Sigmoid colon (tissue), 7 donors: ENCODE measurements at places on chromosomes 13 and 19. TPM values are rescaled to one million over a fixed set of nuclear protein-coding genes. Genes with fewer than 3 reads are reported as not detected.

DNA sequence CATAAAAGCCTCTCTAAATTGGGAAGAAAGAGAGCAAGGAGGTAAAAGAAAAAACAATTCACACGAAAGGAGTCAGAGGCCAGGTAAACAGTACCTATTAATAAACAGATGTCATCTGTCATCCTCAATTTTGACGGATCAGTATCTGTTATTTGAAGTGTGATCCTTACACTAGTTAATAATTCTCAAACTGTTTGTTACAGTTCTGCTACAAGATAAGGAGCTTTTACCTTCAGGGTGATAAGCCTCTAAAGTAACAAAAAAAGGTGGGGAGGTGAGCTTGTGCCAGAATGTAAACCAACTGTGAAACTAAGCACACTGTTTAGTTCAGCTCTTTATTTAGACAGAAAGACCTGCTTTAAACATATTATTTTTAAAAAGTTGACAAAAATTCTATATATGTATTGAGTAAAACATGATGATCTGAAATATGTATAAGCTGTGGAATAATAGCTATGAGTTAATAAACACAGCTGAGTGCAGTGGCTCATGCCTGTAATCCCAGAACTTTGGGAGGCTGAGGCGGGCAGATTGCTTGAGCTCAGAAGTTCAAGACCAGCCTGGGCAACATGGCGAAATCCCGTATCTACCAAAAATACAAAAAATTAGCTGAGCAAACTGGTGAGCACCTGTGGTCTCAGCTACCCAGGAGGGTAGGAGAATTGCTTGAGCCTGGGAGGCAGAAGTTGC is 48.4 kb upstream of the EBPL start:
- no peaks in the 10 kb centered on the region for H3K27me3 ChIP-seq
- no peaks in the 10 kb centered on the region for H3K36me3 ChIP-seq
- H3K4me1 ChIP-seq, result no peaks in the 10 kb centered on the region
- H3K27ac ChIP-seq, result no peak overlapping the region

DNA sequence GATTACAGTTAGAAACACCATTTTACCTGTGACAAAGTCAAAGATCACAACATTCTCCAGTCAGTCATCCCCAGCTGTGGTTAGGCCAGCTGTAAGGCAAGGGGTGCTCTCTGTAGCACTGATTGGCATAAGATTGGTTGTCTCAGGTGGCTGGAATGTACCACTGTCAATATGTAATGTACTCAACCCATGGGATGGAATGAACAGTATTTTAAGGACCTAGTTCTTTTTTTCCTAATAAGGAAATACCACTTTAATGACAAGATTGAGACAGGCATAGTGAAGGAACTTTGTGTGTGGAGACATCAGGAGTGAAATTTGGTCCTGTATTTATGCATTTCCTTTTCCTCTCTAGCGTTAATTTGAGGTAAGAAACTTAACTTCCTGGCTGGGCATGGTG is 310.7 kb downstream of the ITGBL1 start:
- no peaks in the 10 kb centered on the region for H3K36me3 ChIP-seq
- no peaks in the 10 kb centered on the region for H3K27me3 ChIP-seq
- H3K4me1 ChIP-seq, result no peaks in the 10 kb centered on the region
- DNase-seq, result no peak
- no peak overlapping the region for H3K4me3 ChIP-seq
- H3K27ac ChIP-seq, result no peak overlapping the region

GRCh38 chr13:113415825-113416224 is 37.5 kb downstream of the ADPRHL1 start:
- H3K36me3 ChIP-seq, result no peaks in the 10 kb centered on the region
- H3K4me1 ChIP-seq, result no peaks in the 10 kb centered on the region
- H3K27ac ChIP-seq, result no peak overlapping the region
- no peak overlapping the region for H3K4me3 ChIP-seq
- DNase-seq, result no peak
- H3K27me3 ChIP-seq, result no peaks in the 10 kb centered on the region

DNA sequence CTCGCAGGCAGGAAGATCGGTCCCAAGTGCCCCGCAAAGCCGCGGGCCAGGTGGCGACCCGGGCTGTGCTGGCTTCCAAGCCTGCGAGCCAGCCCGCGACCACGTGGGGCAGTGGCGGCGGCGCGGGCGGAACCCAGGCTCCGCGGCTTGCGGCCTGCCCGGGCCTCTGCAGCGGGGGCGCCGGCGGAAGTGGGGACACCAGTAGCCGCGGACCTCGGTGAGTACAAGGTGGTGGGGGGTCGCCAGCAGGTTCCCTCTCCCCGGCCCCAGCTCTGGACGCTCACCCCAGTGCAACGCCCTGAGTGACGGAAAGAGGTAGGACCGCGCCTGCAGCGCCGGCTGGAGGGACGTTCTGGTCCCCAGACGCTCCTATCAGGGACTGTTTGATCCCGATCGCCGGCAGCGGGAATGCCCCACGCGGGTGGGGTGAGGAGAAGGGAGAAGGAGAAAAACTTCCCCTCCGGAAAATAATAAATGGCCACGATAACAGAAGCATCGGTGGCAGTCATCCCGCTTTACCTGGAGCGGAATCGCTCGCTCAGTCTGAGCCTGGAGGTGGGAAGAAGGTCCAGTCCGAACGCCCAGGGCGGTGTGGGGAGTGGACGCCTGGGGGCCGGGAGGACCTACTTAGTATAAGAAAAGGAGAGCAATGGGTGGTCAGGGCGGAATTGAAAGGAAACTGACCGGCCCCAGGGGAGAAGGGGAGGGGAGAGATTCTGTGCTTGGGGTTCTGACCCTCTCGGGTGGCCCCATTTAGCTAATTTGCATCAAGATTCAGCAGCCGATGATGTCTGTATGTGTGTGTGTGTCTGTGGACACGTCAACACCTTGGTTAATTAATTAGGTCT is at the start of gene GEMIN7:
Gene GEMIN7 (plus strand): TSS at position 198 of the 848 bp plus-strand sequence. CDS start 10,855 bp downstream, outside the sequence.
- H3K4me3 ChIP-seq, result peak within 1 kb of the TSS; percentile 85
- H3K36me3 ChIP-seq, result peaks cover 16% of the 10 kb centered on the region
- H3K4me1 ChIP-seq, result peaks cover 32% of the 10 kb centered on the region
- no peaks in the 10 kb centered on the region for H3K27me3 ChIP-seq

DNA sequence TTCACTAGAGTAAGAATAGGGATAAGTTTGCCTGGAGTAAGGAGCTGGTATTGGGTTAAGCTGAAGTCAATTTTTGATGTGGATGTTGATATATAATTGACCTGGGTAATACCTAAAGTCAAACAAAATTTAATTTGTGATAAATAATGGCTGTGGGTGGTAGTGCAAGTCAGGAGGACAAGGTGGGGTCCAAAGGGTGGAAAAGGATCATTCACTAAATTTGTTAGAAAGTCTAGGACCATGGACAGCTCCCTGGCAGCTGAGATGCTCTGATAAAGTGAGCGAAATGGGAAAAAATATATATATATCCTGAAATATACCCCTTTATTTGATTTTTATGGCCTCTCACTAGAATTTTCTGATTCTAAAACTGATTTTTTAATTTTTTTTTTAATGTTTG is 463.5 kb downstream of the GPC6 start:
- H3K27me3 ChIP-seq, result no peaks in the 10 kb centered on the region
- no peak overlapping the region for H3K4me3 ChIP-seq

- H3K27ac ChIP-seq, result no peak overlapping the region
- H3K36me3 ChIP-seq, result no peaks in the 10 kb centered on the region
- no peaks in the 10 kb centered on the region for H3K27me3 ChIP-seq
- H3K4me3 ChIP-seq, result no peak overlapping the region
- no peaks in the 10 kb centered on the region for H3K4me1 ChIP-seq
Observed at GRCh38 chr19:15154002-15154612, 46.7 kb downstream of the NOTCH3 start.

DNA sequence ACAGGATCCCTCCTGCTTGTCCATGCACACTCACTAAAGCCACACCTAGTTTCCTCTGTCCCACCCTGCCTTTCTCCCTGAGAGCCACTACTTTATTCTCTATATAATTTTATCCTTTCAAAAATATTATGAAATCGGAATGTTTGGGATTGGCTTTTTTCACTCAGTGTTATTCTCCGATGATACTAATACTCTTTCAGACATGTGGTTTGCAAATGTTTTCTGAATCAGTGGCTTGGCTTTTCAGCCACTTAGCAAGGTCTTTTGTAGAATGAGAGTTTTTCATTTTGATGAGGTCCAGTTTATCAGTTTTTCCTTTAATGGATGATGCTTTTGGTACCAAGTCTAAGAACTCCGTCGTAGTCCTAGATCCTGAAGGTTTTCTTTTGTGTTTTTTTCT is 11.6 kb downstream of the SPATA13 start:
- H3K4me3 ChIP-seq, result no peak overlapping the region
- no peak overlapping the region for H3K27ac ChIP-seq
- no peak for DNase-seq
- peaks cover 29% of the 10 kb centered on the region for H3K4me1 ChIP-seq
- no peaks in the 10 kb centered on the region for H3K27me3 ChIP-seq

DNA sequence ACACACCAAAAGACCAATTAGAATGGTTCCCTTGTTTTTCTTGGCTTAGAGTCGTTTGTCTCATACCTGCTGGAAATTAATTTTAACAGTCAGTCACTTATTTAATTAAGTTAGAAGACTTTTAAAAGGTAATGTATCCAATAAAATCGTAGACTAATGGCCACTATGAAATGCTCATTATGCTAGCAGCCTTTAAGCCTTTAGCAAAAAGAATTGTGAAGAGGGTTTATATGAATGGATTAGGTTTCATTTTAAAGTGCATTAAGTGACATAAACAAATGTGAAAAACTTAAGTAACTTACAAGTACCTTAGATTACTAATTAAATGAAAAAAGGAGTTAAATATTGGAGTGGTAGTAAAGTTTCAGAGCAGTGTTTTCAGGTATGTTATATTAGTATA is 139.6 kb downstream of the RXFP2 start:
- no peaks in the 10 kb centered on the region for H3K27me3 ChIP-seq
- no peaks in the 10 kb centered on the region for H3K4me1 ChIP-seq
- DNase-seq, result no peak
- no peak overlapping the region for H3K4me3 ChIP-seq
- no peaks in the 10 kb centered on the region for H3K36me3 ChIP-seq
- H3K27ac ChIP-seq, result no peak overlapping the region

- H3K36me3 ChIP-seq, result no peaks in the 10 kb centered on the region
- H3K27ac ChIP-seq, result no peak overlapping the region
- no peak overlapping the region for H3K4me3 ChIP-seq
- H3K27me3 ChIP-seq, result no peaks in the 10 kb centered on the region
- no peak for DNase-seq
- H3K4me1 ChIP-seq, result no peaks in the 10 kb centered on the region
Observed at GRCh38 chr13:44506719-44507118, 69.4 kb downstream of the TSC22D1 start.

DNA sequence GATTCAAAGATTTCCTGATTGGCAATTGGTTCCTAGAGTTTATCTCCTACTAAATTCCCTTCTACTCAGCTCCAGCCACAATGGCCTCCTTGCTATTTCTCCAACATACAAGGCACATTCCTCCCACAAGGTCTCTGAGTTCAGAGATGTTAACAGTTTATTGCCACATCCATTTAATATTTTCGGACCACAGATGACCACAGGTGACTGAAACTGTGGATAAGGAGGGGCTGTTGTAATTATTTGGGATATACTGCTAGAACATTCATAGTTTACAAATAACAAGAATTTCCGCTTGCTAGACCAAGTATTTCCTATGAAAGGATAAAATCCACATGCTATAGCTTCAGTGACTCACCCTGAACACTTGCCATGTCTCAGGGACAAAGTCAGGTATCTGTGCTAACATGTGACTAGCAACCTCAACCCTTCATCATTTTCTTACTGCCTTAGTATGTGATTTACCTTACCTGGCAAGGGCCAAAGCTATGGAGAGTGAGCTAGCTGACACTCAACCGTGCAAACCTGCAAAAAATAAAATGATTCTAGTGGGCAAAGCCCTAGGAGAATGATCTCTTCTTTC is 117.7 kb downstream of the TBC1D4 start:
- H3K27me3 ChIP-seq, result no peaks in the 10 kb centered on the region
- no peak overlapping the region for H3K27ac ChIP-seq
- peaks cover 8% of the 10 kb centered on the region for H3K4me1 ChIP-seq
- no peaks in the 10 kb centered on the region for H3K36me3 ChIP-seq
- no peak for DNase-seq
- no peak overlapping the region for H3K4me3 ChIP-seq

DNA sequence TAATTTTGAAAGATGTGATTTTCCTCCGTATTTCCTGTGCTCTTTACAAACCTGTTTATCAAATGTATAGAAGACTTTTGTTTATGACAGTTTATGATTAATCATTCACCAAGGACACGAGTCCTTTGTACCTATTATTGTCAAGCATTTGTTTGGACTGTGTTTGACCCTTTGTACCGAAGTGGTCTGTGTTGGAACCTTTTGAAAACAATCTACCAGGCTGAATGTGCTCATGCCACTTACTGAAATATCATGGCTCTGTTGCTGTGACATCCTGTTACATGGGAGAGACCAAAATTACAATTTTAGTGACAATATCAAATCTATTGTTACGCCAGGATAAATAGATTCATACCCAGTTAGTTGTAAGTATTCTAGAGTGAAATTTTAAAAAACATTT is 193.6 kb downstream of the IRS2 start:
- H3K36me3 ChIP-seq, result no peaks in the 10 kb centered on the region
- H3K27ac ChIP-seq, result no peak overlapping the region
- DNase-seq, result no peak
- H3K4me3 ChIP-seq, result no peak overlapping the region
- H3K27me3 ChIP-seq, result no peaks in the 10 kb centered on the region
- no peaks in the 10 kb centered on the region for H3K4me1 ChIP-seq

GRCh38 chr13:85631801-85632200 is 167.4 kb downstream of the SLITRK6 start:
- no peaks in the 10 kb centered on the region for H3K36me3 ChIP-seq
- DNase-seq, result no peak
- peak overlapping the region; percentile 38 for H3K27ac ChIP-seq
- peaks cover 10% of the 10 kb centered on the region for H3K4me1 ChIP-seq

DNA sequence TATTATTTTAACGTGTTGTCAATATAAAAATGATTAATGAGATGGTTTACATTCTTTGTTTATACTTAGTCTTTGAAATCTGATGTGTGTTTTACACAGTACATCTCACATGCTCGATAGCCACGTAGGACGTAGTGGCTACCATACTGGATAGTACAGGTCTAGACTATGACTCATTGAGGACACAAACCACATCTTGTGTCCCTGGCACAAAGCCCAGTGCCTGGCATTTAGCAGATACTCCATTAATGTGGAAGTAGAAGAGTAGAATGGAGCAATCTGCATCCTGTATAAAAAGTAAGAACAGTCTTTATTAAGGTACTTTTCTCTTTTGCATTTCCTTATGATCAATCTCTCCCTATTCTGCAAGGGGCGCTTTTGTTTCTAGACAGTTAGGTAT is 49.0 kb upstream of the FRY start:
- H3K27ac ChIP-seq, result no peak overlapping the region
- peak; percentile 83 for DNase-seq
- no peaks in the 10 kb centered on the region for H3K36me3 ChIP-seq

CAPN12 gene
- total RNA-seq, result not detected

ENOX1 gene
- 17.6 TPM for total RNA-seq

CD177 gene
- not detected for total RNA-seq

PCDH8 gene
- total RNA-seq, result 0.16 TPM

PHLDB3 gene
- total RNA-seq, result 8.7 TPM

ANKRD24 gene
- total RNA-seq, result 0.99 TPM

KLK1 gene
- not detected for total RNA-seq

ADAMTSL5 gene
- 0.71 TPM for total RNA-seq

ERICH4 gene
- not detected for total RNA-seq

YJEFN3 gene
- total RNA-seq, result 2.2 TPM

CYP2A6 gene
- total RNA-seq, result 1.8 TPM

PLVAP gene
- 19.7 TPM for total RNA-seq

PABPC3 gene
- 0.16 TPM for total RNA-seq
